Stimulated activated CD4-positive, alpha-beta T cell treated with anti-CD3 and anti-CD28 coated beads, Interleukin-1b, Interleukin-23, amount 100 ng/mL, for 24 hours (primary cell): ENCODE measurements at places on chromosomes 5 and 9.

DNA sequence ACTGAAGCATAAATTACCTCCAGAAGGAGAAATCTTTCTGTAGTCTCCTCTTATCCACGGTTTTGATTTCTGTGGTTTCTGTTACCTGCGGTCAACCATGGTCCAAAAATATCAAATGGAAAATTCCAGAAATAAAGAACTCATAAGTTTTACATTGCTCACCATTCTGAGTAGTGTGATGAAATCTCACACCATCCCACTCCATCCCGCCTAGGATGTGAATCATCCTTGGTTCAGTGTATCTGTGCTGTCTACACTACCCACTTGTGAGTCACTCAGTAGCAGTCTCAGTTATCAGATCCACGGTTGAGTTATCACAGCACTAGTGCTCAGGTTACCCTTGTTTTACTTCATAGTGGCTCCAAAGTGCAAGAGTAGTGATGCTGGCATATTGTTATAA is 371.2 kb downstream of the NFIB start:
- DNase-seq, result no peak

GRCh38 chr9:133632806-133633680 is 3.1 kb upstream of the DBH start:
- no peak for DNase-seq

GRCh38 chr5:61307611-61308010 is 24.4 kb upstream of the ZSWIM6 start:
- no peak for DNase-seq

DNA sequence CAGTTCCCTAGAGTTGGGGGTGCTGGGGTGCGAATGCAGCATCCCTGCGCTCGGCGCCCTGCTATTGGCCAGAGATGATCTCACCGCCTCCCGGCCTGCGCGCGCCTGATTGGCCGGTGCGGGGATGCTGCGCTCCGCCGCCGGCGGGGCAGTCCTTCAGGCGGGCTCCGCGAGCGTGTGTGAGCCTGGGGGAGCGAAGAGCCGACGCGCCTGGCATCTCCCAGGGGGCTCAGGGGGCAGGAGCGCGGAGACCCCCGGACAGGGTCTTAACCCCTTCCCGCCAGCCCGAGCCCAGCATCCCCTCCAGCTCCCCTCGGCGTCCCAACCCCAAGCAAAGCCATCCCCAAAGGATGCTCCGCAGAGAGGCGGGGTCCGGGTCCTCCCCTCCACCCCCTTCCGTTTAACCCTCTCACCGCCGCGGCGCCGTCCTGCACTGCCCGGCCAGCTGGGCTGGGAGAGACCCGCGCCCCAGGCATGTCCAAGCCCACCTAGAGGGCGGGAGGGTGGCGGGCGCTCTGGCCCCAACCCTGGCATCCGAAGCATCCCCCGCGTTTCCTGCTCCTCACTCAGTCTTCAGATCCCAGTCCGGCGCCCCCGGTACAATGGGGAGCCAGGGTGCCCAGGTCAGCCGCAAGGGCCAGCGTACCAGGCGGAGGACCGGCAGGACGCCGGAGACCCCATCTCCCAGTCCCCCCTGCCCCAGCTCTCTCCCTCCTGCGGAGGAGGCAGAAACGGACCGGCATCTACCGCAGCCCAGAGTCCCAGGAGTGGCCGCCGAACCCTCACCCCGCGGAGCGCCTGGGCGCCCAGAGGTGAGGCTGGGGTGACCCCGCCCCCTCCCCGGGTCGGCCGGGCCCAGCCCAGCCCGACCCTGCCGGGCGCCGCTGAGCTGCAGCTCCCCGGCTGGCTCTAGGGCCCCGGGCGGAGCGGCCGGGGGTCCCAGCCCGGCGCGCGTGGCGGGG is 19.3 kb upstream of the TOR2A start:
- DNase-seq, result no peak

DNA sequence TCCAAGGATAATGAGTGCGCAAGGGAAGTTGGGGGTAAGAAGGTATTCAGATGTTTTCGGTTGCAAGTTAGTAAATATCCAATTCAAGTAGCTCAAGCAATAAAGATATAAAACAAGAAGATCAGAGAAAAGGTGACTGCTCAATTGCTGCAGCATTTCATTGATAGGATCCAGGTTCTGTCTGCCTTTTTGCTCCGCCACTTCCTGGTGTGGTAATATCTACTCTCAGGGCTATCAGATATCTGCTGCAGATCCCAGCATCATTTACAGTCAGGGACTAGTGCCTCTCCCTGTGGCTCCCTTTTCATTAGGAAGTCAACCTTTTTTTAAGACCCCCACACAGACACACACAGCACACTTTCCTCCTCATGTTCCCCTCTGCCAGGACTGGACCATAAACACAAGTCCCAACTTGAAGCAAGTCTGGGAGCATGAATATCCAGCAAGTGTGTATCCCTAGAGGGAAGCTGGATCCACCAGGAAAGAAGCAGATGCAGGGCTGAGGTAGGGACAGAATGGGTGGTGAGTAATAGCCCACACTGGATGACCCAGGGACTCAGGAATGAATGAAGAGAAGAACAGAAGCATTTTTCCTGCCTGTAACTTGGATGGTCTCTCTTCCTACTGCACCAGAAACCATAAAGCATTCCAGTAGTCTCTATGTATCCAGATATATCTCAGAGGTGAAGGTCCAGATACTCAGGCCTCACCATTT is 53.7 kb downstream of the ZNF622 start:
- DNase-seq, result no peak

DNA sequence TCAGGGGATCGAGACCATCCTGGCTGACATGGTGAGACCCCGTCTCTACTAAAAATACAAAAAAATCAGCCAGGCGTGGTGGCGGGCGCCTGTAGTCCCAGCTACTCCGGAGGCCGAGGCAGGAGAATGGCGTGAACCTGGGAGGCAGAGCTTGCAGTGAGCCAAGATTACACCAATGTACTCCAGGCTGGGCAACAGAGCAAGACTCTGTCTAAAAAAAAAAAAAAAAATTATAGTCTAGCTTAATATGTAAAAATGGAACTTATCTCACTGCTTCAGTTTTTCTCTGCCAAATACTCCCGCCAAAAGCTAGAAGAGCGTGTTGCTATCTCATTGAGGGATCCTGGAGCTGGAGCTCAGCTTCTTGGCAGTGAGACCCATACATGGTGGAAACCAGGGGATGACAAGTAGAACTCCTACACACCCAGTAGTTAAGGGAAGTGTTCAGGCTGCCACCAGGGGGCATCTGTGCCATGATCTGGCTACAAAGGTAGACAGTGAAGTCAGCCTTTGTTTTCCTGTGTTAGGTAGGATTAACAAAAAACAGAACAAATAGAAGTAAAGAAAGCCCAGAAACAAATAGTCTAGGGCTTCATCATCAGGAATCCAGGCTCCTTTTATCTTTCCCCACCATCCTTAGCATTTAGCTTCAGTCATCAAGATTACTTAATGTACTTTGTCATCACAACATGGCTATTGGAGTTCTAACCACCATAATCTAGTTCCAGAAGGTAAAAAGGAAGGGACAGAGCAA is 33.6 kb upstream of the GLIPR2 start:
- peak; percentile 77 for DNase-seq

DNA sequence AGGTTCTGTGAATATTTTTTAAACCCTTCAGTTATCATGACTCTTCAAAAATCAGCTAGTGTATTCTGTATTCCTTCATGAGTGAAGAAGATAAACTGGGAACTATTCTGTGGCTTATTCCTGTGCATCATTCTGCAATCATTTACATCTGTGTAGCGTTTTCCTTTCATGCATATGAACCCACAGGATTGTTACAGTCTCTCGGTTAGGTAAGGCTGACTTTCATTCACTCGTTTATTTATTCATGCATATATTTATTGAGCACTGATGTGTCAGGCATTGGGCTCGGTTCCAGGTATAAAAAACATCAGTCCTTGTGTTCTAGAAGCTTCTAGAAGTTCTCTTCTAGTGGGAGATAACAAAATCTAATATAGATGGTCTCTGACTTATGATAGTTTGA is 318.4 kb downstream of the MAN2A1 start:
- DNase-seq, result no peak

DNA sequence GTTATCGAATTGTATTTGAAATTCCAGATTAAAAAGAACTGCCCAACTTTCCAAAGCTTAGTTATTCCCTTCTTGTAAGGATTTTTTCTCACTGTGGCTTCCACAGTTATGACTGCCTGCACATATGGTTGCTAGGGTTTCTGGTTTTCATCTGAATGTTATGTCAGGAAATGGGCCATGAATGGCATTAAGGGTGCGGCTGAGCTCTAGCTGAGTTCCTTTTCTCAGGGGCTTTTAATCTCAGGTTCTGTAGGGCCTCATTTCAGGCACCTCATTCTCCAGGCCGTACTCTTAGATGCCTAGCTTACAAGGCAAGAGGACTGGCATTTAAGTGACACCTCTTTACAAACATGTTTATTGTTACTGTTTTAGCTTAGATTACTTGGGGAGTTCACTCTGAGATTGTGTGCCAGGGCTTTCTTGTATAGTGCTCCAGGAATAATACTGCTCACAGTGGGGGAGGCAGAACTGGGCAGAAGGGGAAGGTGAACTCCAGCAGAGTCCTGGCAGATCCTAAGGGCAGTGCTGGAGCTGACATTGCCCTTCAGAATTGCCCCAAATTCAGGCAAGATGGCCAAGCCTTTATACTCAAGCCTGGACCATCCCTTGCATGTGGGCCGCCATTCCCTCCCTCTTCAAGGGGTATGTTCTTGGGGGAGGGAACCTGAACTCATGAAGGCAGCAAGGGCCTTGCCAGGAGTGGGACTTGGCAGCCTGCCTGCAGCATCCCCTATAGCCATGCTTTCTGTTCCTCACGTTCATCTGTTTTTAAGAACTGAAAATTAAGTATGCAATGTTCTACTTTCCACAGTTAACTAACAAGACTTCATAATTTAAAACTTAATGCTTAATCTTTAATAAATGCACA is 111.5 kb downstream of the KDM4C start:
- DNase-seq, result no peak

DNA sequence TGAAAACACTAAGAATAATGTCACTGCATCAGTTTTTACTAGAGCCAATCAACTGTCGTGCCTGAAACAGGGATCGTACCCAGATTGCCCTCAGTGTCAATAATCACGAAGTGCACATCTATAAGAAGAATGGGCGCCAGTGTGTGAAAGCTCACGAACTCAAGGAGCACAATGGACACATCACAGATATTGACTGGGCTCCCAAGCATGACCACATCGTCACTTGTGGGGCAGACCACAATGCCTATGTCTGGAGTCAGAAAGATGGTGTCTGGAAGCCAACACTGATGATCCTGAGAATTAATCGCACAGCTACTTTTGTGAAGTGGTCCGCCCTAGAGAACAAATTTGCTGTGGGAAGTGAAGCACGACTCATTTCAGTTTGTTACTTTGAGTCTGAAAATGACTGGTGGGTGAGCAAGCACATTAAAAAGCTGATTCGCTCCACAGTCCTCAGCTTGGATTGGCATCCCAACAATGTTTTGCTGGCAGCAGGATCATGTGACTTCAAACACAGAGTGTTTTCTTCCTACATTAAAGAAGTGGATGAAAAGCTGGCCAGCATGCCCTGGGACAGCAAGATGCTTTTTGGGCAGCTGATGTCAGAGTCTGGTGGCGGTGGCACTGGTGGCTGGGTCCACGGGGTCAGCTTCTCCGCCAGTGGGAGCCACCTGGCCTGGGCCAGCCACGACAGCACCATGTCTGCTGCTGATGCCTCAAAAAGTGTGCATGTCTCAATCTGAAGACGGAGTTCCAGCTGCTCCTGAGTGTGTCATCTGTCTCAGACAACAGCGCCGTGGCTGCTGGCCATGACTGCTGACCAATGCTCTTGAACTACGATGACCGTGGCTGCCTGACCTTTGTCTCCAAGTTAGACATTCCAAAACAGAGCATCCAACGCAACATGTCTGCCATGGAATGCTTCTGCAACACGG is 32.2 kb downstream of the NSA2 start:
- no peak for DNase-seq

DNA sequence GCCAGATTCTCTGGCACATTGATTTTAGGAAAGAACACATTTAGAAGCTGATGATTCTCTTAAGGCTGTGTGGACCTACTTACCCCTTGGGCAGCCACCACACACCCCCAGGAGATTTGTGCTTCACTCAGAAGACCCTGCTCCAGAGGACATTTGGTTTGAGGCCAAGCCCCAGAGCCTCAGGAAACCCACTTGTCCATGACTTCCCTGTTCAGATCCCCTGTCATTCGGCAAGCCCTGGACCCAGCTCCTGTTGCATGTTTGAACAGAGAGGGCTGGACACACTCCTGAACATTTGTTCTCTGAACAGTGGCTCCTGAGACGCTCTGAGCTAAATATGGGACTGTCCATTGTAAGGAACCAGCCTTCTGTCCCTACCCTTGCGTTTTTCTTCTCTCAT is 82.1 kb downstream of the AMBP start:
- DNase-seq, result no peak

GRCh38 chr5:159034083-159034824 is 65.5 kb downstream of the EBF1 start:
- DNase-seq, result no peak

DNA sequence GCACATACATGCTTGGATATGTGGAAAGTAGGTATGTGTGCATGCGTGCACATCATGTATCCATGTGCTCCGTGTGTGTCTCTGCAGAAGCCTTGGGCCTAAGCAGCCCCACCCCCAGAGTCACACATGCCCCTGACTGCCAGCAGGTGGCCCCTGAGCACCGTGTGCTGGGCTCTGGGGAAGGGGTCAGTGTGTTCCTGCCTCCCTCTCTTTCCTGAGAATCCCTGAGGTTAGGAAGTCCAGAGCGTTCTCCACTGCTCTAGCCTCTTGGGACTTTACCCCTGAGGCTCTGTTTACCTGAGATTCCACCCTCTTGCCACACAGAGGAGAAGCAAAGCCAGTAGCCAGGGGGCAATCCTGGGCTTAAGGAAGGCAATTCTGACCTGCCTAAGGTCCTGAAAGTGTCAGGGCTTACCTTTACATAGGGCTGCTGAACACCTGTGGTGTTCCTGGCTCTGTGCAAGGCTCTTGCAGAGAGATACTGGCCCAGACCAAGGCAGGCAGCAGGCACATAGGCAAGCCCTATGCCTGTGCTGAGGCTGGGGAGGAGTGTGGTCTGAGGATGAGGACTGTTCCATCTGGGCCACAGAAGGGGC is 207.3 kb downstream of the TMEM38B start:
- no peak for DNase-seq

- DNase-seq, result no peak
These were observed 117.5 kb downstream of the ADAMTS2 start for GRCh38 chr5:179227580-179228311.
